Fibroblast of the aortic adventitia (primary cell): ENCODE measurements at places on chromosomes 1 and 21. TPM values are rescaled to one million over a fixed set of nuclear protein-coding genes. Genes with fewer than 3 reads are reported as not detected.

CFAP410 gene
- 9.4 and 17.7 TPM in 2 replicates for total RNA-seq

CTPS1 gene
- 10.7 and 22.9 TPM in 2 replicates for total RNA-seq

PDC gene
- total RNA-seq = 0.27 TPM in 1 of 2 replicates, not detected in the other

EPS15 gene
- total RNA-seq = 71.1 and 108 TPM in 2 replicates

OR2T11 gene
- not detected in 2 replicates for total RNA-seq

ARHGAP30 gene
- not detected in 2 replicates for total RNA-seq

SH3D21 gene
- 5.2 and 9.3 TPM in 2 replicates for total RNA-seq

CAMK1G gene
- total RNA-seq = 0.90 and 1.1 TPM in 2 replicates

OLIG1 gene
- total RNA-seq = not detected in 2 replicates

C1QTNF12 gene
- 0.65 and 1.4 TPM in 2 replicates for total RNA-seq

B4GALT3 gene
- 8.3 and 11.4 TPM in 2 replicates for total RNA-seq

TNFRSF9 gene
- under 0.01 and 0.90 TPM in 2 replicates for total RNA-seq

CACHD1 gene
- total RNA-seq = 7.3 and 11.6 TPM in 2 replicates

LYPD8 gene
- total RNA-seq = 0.27 TPM in 1 of 2 replicates, not detected in the other

HAO2 gene
- not detected in 2 replicates for total RNA-seq

LMX1A gene
- total RNA-seq = not detected in 2 replicates

OR2L8 gene
- not detected in 2 replicates for total RNA-seq

CLEC20A gene
- total RNA-seq = not detected in 2 replicates

PDPN gene
- 2.0 and 17.6 TPM in 2 replicates for total RNA-seq

SLC35D1 gene
- 8.7 and 12.6 TPM in 2 replicates for total RNA-seq

FAAP20 gene
- 18.5 and 23.2 TPM in 2 replicates for total RNA-seq

RHD gene
- not detected in 2 replicates for total RNA-seq

FAM163A gene
- not detected in 2 replicates for total RNA-seq

CD1E gene
- not detected in 2 replicates for total RNA-seq

CD160 gene
- total RNA-seq = not detected in 2 replicates

WNT2B gene
- total RNA-seq = 1.8 and 2.4 TPM in 2 replicates

GREM2 gene
- total RNA-seq = 2.0 and 26.8 TPM in 2 replicates

SMPDL3B gene
- total RNA-seq = 0.09 TPM in 1 of 2 replicates, not detected in the other

CNR2 gene
- total RNA-seq = under 0.01 TPM in 1 of 2 replicates, not detected in the other

F5 gene
- total RNA-seq = 0.16 TPM in 1 of 2 replicates, not detected in the other

SRGAP2B gene
- 32.3 and 99.2 TPM in 2 replicates for total RNA-seq

CLIC6 gene
- 0.18 TPM in 1 of 2 replicates, not detected in the other for total RNA-seq

BGLAP gene
- 0.18 TPM in 1 of 2 replicates, not detected in the other for total RNA-seq

CD247 gene
- 0.16 and 0.18 TPM in 2 replicates for total RNA-seq

ITLN2 gene
- total RNA-seq = 3.8 TPM in 1 of 2 replicates, not detected in the other

SGIP1 gene
- total RNA-seq = 2.1 and 21.1 TPM in 2 replicates

LTN1 gene
- total RNA-seq = 25.9 and 35.2 TPM in 2 replicates

AMPD1 gene
- total RNA-seq = not detected in 2 replicates
